ENCODE measurements at places on chromosomes 13 and 19. TPM values are rescaled to one million over a fixed set of nuclear protein-coding genes. Genes with fewer than 3 reads are reported as not detected.

Gene GZMM
- total RNA-seq = not detected

Gene USE1
- total RNA-seq = 77.0 TPM

Gene OCEL1
- total RNA-seq = 7.8 TPM

Gene IGFL2
- not detected for total RNA-seq

Gene KIR3DL1
- total RNA-seq = not detected

Gene RAB3A
- total RNA-seq = 0.99 TPM

Gene CERS1
- total RNA-seq = 8.4 TPM

Gene OR7C1
- total RNA-seq = not detected

Gene NCAN
- 0.07 TPM for total RNA-seq

Gene OVOL3
- total RNA-seq = not detected

- DNase-seq = no peak
These were observed 1472.6 kb downstream of the UQCRFS1 start for GRCh38 chr19:27740396-27740795.

DNA sequence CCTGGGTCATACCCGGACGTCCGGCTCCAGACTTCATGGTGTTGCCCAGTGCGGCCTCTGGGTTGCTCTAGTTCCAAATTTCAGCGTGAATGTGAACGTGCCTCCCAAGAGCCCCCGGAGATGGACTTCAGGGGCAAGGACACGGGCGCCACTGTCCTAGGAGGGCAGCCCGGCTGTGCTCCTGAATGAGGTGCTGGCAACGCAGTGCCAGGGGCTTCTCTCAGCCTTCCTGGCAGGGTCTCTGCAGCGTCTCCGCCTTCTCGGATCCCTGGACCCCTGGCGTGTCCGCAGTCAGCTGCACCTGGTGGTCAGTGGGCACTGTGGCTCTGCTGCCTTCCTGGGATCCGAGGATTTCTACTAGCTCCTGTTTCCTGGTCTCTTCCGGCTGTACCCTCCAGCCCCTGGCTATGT, 101.7 kb upstream of the MCF2L start:
- DNase-seq = no peak

DNA sequence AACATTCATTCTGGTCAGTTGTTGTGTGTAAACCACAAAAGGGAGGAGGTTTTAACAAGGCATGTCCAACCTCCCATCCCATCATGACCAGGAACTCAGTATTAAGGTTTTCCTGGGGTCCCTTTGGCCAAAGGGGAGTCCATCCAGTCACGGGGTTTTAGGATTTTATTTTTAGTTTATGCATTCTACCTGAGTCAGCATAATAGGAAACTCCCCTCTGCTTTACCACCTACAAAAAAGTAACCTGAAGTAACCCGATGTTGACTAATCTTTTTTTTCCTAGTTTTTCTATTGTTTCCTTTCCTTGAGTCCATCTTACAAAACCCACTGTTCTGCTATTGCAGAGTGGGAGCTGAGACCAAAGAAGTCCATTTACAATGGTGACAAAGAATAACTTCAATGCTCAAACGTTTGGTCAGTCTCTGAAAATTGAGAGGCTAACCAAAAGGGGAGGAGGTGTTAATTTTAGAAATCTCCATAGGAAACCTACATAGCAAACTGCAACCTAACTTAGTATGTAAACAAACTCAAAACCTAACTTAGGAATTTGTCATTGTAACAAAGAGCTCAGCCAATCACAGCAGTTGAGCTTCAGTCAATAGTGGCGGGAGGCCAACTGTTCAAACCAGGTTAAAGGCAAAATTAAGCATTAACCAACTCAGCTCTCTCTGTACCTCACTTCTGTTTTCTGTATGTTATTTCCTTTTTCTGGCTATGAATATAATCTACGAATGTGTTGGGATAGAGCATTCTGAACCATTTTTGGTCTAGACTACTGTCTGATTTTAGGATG, 1954.1 kb downstream of the PCDH9 start:
- DNase-seq = no peak

- DNase-seq = no peak
These were observed 61.4 kb downstream of the DPF1 start for GRCh38 chr19:38162632-38163031.

GRCh38 chr13:98216711-98217285, 39.7 kb upstream of the RNF113B start:
- no peak for DNase-seq

GRCh38 chr19:17755977-17756670, 4.8 kb downstream of the FCHO1 start:
- DNase-seq = peak; percentile 37

DNA sequence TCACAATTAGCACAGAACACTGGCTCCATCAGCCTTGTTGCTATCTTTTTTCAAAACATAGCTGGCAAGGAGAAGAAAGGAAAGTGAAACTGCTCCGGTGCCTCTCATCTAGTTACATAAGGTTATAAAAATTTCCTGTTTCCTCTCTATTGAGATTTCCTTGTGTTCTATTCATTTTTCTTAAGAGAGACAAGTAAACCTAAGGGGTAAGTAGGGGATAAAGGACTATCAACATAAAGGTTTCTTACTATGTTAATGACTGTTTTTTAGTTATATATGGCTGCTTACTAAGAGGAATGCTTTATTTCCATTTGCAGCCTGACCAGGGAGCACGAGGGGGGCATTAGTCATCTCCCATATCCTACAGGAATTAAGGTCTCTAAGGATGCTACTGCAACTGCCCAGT, 73.2 kb upstream of the MLNR start:
- peak; percentile 10 for DNase-seq

DNA sequence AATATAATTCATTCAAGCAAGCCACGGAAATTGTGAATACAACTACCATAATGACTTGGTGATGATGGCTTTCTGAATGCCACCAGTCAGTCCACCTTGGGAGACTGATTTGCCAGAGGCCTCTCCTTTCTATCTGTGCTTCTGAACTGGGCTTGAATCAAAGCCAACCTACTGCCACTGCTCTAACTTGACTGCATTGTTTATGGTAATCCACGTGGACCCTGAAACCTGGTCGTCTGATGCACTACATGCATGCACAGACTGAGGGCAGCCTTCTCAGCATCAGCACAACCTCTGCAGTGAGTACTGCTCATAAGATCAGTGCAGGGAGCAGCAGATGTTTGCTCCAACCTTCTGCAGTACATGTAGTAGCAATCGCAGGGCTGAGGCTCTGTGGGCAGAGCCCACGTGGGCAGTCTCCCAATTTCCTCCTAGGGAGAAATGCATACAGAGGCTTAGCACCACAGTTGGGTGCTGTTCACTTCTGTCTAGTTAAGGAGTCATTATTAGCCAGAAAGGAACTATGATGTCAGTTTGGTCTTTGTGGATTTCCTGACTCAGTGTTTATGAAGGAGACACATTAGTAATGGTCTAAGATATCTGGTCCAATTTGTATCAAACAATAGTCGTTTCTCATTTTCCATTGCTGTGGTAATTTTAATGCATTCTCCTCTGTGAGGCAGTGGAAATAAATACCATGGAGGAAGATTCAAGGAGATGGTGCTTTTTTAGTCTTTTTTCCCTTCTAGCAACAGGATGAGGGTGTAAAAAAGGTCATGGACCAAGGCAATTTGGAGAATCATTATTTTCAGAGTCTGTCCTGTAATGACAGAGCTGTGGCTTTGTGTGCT, 82.5 kb downstream of the AKAP11 start:
- peak; percentile 80 for DNase-seq

GRCh38 chr13:97366172-97366688, 67.7 kb upstream of the RAP2A start:
- DNase-seq = no peak

DNA sequence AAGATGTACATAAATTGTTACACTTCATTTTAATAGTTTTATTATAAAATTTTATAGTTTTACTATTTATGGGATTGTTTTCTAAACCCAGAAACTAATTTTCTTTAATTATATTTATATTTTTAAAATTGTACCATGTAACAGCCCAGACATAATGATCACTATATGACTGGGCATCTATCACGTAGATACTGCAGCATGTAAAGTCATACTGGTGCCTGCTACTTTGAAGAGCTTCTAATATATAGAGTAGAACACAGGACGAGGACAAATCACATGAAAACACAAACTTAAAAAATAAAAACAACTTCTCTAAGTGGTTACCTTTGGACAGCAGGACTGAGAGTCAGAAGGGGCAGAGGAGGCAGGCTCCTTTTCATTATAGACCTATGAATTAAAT, 5.3 kb downstream of the ELF1 start:
- DNase-seq = no peak

DNA sequence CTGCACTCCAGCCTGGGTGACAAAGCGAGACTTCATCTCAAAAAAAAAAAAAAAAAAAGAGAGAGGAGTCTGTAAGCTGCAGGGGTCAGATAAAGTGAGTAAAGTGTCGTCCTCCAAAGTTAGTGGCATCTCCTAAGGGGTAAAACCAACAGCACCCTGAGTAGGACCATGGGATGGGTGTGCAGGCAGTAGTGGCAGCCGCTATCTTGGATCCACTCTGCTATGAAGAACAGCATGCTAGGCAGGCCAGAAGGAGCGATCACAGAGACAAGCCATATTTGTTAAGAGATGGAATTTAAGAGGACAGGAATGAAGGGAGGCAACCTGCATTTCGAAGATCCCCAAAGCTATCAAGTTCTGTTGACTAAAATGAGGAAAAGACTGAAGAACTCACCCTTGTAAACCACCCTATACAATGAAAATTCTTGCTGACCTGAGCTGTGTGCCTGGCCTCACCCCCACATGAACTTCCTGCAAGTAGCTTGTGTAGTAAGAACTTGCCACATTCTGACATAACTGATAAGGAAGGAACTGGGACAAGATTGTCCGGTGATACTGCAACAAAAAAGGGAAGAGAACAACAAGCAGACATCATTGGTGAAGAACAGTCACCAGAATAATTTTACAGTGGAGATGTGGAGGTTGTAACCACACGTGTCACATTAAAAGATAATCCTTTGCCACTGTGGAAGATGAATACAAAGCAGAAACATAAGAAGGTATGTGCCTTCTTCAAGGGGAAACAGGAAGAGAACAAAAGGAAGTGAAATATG, 16.2 kb downstream of the DPY19L3 start:
- DNase-seq = no peak

DNA sequence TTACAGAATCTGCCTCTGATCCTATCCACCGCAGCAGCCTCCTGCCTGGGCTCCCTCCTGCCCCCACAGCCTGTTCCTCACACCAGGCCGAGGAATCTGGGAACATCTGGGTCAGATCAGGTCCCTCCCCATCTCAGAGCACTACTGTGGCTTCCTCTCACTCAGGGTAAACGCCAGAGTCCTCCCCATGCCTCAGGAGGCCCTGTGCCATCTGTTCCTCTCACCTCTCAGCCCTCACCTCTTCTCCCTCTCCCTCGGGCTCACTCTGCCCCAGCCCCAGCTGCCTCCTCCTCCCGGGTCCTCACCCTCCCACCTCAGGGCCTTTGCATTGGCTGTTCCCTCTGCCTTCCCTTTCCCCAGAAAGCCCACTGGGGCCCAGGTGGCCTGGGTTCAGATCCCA, 18.2 kb downstream of the FCGBP start:
- DNase-seq = no peak

DNA sequence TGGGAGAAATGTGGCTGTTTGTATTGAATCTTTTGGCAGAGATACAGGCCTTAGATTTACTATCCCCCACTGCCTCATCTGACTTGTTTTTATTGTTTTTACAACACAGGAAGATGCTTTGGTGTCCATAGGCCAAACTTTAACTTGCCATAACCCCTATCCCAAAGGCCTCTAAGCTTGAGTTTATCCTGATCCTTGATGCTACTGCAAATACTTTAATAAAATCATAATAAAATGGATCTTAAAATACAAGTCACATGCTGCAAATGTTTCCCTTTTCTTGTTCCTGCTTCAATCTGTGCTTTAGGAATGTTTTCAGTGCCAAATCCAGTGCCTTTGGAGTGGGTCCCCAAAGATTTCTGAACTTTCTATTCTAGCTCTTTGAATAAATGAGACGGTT, 770.6 kb downstream of the DACH1 start:
- DNase-seq = no peak

- no peak for DNase-seq
These were observed 26.0 kb downstream of the ZNF430 start for GRCh38 chr19:21046489-21046888.

GRCh38 chr19:45391871-45392665, 12.8 kb downstream of the PPP1R13L start:
- DNase-seq = no peak

DNA sequence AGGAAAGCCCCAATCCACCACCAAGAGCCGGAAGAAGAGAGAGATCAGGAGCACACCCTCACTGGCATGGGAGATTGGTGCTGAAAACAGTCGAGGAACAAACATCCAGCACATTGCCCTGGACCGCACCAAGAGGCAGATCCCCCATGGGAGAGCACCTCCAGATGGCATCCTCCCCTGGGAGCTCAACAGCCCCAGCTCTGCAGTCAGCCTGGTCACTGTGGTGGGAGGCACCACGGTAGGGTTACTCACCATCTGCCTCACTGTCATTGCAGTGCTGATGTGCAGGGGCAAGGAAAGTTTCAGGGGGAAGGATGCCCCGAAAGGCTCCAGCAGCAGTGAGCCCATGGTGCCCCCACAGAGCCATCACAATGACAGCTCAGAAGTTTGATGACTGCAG, 110.2 kb downstream of the STOML3 start:
- DNase-seq = no peak

GRCh38 chr13:43522788-43523187, 264.0 kb downstream of the ENOX1 start:
- DNase-seq = no peak

Measured in MG63 (cell line).